ENCODE measurements at places on chromosomes 4 and X.

- no peak for DNase-seq
Observed at GRCh38 chr4:163590103-163590502, 95.6 kb downstream of the TMA16 start.

- DNase-seq, result no peak
Observed at GRCh38 chr4:118770741-118771187, 65.2 kb downstream of the SEC24D start.

DNA sequence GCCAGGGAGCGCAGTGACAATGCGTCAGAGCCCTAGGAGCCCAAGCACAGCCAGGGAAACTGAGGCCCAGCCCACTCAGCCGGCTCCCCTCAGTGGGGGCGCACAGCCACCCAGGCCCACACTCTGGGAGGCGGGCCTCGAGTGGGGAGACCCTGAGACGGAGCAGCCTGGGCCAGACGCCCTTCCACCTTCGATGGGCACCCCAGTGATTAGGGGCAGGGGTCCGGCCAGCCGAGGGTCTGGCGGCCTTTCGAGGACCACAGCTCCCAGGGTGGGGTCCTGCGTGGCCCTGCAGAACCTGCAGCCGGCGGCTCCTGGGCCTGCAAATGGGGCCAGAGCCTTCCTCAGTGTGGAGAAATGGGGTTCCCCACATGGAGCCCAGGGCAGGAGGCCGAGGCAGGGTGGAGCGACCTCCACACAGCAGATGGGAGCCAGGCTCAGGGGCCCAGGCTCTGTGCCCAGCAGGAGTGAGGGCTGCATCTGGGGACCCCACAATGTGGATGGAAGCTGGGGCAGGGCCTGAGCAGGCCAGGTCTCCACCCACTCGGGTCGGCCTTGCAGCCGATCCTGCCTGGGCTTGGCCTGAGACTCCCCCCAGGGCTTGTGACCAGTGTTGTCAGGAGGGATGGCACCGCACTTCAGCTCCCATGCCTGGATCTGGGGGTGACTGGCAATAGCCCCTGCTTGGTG lies 5.0 kb downstream of the HGFAC start:
- DNase-seq, result no peak

- no peak for DNase-seq
Observed at GRCh38 chr4:108546728-108547127, 73.6 kb upstream of the RPL34 start.

GRCh38 chrX:134660627-134661026 lies 2.4 kb upstream of the PLAC1 start:
- DNase-seq, result no peak

DNA sequence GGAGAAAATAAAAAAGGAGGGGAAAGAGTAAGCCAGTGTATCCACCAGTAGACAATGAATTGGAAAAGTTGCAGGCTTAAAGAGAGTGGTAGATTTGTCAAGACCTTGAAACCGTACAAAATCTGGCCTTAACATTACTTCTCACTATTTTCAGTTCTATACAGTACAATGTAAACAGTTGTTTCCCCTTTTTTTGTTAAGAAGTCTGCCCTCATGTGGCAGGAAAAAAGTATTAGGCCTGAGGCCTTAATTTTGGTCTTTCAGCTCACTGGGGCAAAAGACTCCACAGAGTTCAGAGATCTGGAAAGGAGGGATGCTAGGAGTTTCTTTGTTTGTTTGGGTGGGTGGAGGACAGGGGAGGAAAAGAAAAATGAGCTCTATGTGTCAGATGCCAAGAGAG lies 92.8 kb upstream of the CCDC160 start:
- no peak for DNase-seq

DNA sequence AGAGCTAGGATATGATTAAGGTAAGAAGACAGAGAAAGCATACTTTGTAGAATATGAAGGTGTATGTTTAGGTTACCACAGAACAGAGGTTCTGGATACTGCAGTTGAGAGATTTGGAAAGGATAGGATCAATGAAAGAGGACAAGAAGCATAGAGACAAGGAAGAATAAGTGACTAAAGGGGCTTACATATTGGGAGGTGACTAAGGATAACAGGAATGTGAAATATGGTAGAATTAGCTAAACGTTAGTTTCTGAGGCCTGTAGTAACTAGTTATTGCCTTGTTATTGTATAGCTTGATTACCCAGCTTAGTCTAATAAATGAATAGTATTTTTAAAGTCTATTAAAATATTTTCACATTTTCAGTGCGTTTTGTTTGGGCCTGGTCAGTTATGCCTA lies 38.2 kb downstream of the CENPI start:
- no peak for DNase-seq

GRCh38 chr4:101115887-101116286 lies 231.4 kb downstream of the PPP3CA start:
- DNase-seq, result no peak

- DNase-seq, result no peak
Observed at GRCh38 chrX:70313503-70313902, 23.6 kb downstream of the KIF4A start.

DNA sequence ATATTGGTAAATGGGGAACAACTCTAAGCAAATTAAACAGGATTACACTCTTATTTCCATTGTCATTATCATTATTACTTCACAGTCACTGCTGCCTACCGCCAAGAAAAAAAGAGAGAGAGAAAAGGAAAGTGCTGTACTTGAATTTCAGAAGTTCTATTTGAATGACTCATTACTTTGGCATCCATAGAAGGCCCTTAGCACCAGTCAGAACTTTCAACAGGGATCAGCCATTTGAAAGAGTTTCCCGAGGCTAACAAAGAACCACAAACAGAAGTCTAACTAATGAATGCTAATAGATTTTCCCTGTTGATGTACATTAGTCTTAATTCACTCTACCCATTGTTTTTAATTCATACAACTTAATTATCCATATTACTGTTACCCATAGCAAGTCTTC lies 116.3 kb downstream of the SHROOM4 start:
- DNase-seq, result no peak

- DNase-seq, result peak; percentile 59
Observed at GRCh38 chrX:2262668-2263055, 238.1 kb downstream of the DHRSX start.

DNA sequence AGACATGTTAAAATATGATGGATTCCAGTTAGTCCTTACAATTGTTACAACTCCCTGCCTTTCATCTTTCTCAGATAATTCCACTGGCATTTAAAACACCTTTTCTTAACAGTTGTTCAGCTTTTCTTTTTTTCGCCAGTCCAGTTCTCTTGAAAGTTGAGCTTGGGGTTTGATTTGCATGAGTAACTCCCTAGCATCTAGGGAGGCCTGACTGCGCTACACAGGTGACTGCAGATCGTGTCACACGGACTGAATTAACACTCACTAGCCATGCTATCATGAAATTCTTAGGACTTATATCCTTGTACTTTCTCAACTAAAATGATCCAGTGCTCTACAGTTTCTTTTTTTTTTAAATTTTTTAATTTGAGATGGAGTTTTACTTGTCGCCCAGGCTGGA lies 69.8 kb downstream of the ARHGAP24 start:
- no peak for DNase-seq

DNA sequence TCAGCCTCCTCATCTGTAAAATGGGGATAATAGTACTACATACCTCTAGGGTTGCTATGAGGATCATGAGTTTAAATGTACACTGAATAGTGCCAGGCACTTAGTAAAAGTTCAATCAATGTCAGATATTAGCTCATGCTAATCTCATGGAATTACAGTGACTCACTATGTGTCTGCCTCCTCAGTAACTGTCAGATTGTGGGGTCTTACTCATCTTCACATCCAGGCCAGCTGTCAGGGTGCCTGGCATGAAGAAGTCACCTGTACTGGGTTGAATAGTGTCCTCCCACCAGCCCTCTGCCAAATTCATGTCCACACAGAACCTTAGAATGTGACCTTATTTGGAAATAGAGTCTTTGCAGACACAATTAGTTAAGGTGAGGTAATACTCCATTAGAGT lies 54.3 kb upstream of the STIM2 start:
- DNase-seq, result no peak

DNA sequence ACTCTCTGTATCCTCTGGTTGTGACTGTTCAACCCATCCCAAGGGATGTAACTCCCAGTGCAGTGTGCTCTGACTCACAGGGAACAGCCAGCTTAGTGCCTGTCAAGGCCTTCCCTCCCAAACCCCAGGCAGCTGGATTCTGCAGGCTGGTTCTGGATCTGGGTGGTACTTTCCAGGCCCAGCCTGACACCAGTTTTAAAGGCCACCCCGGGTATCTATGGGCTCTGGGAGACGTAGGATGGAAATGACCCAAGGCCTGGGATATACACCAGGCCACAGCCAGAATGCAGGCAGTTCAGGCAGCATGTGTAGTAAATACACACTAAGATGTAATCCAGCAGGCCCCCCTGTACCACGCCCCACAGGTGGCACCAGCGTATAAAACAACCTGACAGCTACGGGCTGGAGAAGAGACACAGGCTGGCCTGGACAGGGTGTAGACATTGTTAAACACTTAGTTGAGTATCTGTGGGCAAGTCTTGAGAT lies 64.2 kb downstream of the SPINK2 start:
- DNase-seq, result no peak

DNA sequence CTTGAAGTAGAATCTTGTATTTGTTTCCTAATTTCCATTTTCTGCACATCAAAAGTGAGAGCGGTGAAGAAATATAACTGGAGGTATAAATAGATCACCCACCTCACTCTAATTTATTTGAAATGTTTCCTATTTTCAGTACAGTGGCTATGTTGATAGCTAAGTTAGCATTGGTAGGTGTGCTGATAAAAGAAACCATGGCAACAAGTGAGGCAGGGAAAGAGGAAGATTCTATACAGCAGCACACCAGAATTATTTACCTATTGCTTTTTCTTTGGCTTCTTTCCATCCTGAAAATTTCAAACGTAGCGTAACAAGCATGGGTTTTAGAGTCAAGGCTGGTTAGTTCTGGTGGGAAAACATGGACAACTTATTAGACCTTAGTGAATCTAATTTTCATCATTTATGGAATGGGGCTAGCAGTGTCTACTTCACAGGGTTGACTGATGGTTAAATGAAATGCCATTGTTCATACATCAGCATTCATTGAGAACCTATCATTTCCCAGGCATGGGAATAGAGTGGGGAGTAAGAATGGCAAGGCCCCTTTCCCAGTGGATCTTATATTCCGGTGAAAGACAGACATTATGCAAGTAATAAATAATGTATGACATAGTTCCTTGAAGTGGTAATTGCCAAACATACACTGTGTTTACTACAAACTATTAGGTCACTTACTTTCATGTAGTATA lies 30.6 kb upstream of the CTSO start:
- DNase-seq, result no peak

DNA sequence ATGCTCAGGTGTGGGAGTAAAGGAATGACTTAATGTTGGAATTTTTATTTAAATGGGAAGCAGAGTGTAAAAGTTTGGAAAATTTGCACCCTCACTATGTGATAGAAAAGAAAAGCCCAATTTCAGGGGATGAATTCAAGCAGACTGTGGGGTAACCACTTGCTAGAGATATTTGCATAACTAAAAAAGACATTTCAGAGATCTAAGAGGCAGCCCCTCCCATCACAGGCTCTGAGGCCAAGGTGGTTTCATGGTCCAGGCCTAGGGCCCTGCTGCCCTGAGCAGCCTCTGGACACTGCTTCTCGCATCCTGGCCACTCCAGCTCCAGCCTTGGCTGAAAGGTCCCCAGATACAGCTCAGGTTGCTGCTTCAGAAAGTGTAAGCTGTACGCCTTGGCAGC lies 5.9 kb upstream of the XPNPEP2 start:
- DNase-seq, result no peak

DNA sequence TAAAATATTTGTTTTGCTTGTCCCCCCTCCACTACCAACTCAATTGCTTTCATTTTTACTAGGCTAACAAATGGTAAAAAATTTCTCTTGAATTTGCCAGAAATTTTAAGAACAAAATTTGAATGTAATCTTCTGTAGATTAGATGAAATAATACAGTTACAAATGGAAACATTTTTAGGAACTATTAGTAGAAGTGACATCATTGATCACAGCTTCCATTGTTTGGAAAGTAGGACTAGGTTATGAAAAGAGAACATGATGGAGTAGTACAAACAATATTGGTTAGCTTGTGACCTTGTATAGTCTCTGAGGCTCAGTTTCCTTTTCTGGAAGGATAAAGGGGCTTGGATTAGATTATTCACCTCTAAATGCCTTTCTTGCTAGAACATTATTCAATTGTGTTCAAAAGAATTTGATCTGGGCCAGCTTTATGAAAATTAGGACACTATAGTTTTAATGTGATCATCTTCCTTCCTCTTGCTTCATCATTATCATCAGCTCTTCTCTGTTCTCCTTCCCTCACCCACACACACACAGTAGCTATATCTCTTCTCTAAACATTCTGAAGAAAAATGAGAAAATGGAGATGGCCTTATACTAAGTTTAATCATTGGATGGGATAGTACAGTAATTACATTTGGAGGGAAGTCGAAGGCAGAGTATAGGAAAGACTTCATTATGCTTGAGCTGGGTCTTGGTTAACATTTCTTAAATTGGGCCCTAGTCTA lies 9.9 kb downstream of the MTMR1 start:
- no peak for DNase-seq

- DNase-seq, result no peak
Observed at GRCh38 chr4:88575186-88575585, 17.1 kb upstream of the HERC3 start.

DNA sequence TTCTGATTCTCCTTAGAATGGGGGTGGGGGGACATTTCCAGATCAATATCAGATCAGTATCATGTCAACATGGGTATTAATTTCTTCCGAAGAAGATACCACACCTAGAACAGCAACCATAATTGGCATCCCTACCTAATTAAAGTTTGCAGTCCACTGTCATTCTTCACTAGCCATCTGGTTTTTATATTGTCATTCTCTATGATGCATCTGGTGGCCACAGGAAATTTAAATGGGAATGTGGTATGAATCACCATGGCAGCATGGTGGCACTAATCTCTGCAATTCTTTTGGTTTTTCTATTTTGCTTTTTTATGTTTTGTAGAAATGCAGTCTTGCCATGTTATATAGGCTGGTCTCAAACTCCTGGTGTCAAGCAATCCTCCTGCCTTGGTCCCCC lies 16.6 kb upstream of the UBE2D3 start:
- DNase-seq, result no peak

GRCh38 chrX:49915361-49916222 lies 6.8 kb upstream of the CLCN5 start:
- DNase-seq, result no peak

DNA sequence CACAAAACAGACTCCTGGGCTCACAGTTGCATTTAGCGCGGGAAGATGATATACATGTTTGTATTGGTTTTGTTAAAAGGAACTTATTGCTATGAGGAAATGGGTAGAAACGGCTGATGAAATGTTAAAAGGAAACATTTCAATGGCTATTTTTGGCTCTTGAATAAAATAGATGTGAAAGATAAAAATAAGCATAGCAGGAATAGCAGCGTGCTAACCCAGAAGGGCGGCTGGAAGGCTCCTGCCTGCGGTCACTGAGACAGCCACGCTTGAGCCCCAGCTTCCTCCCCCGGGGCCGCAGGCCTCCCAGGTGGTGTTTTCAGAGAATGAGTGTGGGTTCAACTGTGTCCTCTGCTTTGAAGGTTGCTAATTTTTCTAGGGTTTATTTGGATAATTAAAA lies 35.0 kb upstream of the CLCN4 start:
- DNase-seq, result no peak

DNA sequence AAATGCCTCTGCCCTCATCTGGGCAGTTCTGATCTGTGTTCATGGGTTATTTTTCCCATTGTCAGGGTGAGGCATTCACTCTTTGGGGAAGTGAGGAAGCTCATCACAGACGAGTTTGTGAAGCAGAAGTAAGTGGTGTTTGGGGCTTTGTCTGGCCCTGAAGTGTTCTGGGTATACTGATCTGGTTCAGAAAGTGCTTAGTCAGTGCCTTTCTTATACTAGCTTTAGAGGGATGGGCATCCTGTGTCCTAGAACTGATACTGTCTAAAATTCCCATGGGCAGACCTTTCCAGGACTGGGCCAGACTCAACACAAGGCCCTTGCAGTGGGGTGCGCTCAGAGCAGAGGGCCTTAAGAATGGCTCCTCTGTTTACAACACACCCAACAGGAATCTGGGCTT lies 6.4 kb downstream of the TRO start:
- DNase-seq, result no peak

Measured in chondrocyte (in vitro differentiated cells).